CD4-positive, alpha-beta memory T cell (primary cell): ENCODE measurements at places on chromosomes 1 and 21. TPM values are rescaled to one million over a fixed set of nuclear protein-coding genes. Genes with fewer than 3 reads are reported as not detected.

GRCh38 chr1:167642501-167642826, 12.4 kb downstream of the RCSD1 start:
- no peak for DNase-seq

- DNase-seq, result no peak
These were observed 109.9 kb downstream of the GALNT2 start for GRCh38 chr1:230176871-230177411.

- DNase-seq, result no peak
These were observed 11.5 kb downstream of the SLC9A1 start for GRCh38 chr1:27143401-27143800.

DNA sequence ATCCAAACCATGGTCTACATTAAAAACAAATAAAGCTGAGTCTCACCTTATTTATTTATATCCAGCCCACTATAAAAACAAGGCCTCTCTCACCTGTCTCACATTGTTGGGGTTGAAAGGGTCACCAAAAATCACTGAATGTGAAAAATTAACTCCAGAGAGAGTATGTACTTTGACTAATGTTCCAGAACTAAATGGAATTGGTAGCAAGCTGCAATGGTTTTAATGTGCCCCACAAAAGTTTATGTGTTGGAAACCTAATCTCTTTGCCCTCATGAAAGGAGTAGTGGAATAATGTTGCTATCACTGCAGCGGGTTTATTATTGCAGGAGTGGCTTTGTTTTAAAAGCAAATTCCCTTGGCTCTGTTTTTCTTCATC, 230.3 kb downstream of the LTN1 start:
- no peak for DNase-seq

- no peak for DNase-seq
These were observed 153.4 kb downstream of the C1orf94 start for GRCh38 chr1:34330061-34330460.

GRCh38 chr1:97337250-97338030, 583.4 kb downstream of the DPYD start:
- no peak for DNase-seq

DNA sequence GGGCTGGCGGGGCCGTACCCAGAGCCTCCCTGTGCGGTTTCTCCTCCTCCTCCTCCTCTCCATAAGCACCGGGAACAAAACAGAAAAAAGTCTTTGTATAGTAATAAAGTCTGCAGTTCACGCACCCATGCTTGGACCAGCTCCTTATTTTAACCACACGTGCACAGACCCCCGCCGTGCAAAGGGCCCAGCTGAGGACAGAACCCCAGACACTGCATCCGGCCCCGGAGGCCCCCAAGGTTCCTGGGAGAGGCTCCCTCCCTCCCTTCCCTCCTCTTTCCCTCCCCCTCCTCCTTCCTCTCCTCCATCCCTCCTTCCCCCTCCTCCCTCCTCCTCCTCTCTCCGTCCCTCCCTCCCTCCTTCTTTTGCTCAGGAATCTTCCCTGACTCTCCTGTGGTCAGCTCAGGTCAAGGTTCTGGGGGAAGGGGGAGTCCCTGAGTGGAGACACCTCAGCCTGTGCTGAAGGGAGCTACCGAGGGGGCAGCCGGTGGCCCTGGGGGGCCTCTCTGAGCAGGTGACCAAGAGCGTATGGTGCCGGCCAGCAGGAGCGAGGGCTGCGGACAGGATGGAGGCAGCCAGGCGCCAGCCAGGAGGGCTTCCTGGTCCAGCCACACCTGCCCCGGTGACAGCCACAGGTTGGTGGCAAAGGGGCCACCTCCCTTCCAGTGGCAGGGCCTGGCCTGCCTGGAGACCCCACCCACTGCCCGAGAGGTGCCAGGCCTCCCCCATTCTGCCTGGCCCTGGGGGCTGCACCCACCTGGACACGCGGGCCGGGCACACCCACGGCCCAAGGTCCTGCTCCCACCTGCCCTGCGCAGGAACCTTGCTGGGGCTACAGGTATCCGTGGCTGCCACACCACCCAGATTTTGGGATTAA, 3.2 kb upstream of the TTLL10 start:
- DNase-seq, result no peak

LGR6 gene
- not detected for total RNA-seq

C1orf74 gene
- 1.2 TPM for total RNA-seq

VHLL gene
- 0.52 TPM for total RNA-seq

OR2T34 gene
- not detected for total RNA-seq

BLACAT1 gene
- total RNA-seq, result 0.42 TPM

CA6 gene
- not detected for total RNA-seq

SLAMF1 gene
- total RNA-seq, result 59.8 TPM

SH2D1B gene
- total RNA-seq, result not detected

DNALI1 gene
- total RNA-seq, result 0.25 TPM

SMCP gene
- not detected for total RNA-seq

OR10Z1 gene
- total RNA-seq, result not detected
